CD4-positive, alpha-beta T cell treated with Interferon alpha-2 for 1 hour (primary cell): ENCODE measurements at places on chromosomes 1 and 21.
A peak's percentile ranks its signal among the peaks of the same experiment; 100 is the strongest.

- no peak for DNase-seq
These were observed 250.8 kb downstream of the FOXD2 start for GRCh38 chr1:47688461-47689296.

DNA sequence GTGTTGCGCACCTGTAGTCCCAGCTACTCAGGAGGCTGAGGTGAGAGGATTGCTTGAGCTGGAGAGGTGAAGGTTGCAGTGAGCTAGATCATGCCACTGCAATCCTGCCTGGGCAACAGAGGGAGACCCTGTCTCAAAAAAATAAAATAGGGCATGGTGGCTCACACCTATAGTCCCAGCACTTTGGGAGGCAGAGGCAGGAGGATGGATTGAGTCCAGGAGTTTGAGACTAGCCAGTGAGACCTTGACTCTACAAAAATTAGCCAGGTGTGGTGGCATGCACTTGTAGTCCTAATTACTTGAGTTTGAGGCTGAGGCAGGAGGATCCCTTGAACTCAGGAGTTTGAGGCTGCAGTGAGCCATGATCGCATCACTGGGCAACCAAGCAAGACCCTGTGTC lies 9.7 kb downstream of the RPL11 start:
- no peak for DNase-seq

DNA sequence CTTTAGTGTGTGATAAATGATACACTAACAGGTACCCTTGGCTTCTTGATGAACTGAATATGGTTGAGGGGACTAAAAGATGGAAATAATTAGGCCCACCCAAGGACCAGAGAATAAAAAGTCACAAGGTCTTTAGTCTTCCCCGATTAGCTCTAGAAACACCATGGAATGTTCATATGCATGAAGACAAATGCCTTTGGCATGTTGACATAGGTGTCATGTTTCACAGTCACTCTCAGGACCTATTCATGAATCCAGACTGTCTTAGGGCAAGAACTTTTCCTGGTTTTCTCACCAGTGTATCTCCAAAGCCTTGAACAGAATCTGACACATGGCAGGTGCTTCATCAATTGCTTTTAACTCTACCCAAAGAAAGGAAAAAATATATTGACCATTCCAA lies 412.8 kb downstream of the AJAP1 start:
- DNase-seq = no peak

DNA sequence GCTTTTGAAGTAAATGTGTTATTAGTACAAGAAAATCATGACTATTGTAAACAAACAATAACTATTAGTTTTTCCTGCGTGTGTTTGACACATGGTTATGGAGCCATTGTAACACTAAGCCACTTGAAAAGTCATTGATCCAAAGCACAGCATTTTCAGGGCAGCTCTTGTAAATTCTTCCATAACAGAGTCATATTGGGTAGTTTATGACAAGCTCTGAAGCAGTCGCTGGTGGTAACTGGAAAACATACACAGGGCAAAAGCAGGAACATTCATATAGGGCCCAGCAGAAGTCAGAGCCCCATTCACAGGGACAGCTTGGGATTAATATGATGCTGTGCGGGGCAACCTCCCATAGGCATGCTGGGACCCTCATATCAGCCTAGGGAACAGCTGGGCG lies 483.2 kb upstream of the PTBP2 start:
- DNase-seq = no peak

DNA sequence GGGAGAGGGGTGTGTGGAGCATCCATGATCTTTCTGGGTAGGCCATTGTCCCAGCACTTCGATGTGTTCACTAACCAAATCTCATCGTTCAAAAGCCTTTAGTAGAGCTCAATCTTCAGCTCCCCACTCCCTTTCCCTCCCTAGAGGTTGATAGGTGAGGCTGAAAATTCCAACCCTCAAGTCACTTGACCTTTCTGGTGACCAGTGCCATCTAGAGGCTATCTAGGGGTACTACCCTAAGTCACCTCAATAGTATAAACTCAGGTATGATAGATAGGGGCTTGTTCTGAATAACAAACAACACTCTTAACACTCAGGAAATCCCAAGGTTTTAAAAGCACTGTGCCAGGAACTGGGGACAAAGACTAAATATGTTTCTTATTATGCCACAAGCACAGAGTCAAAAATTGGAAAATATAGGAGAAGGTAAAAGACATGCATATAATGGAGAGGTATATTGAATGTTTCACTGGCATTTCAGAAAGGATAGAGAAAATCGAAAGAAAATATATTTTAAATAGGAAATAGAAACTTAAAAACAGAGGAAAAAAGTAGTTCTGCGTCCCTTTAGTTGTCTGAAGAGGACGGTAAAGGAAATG lies 42.9 kb upstream of the CD53 start:
- peak; percentile 75 for DNase-seq

DNA sequence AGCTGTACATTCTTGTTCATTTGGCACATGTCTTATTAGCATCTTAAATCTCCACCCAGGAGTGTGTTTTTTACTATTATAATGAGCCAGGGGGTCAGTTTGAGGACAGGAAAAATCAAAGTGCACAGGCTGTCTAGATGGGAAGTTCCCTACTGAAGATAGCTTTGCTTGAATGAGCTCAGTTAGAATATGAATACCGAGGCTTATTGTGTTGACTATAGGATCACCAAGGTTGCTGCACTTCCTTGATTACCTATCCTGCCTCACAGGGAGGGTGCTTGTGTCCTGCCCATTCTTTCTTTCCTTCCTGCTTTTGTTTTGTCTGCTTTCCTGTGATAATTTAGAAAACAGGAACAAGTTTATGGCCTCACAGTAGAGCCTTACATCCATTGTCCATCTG lies 16.3 kb downstream of the PHGDH start:
- no peak for DNase-seq

- DNase-seq = peak; percentile 46
These were observed 57.3 kb upstream of the EFHD2 start for GRCh38 chr1:15352128-15352957.

DNA sequence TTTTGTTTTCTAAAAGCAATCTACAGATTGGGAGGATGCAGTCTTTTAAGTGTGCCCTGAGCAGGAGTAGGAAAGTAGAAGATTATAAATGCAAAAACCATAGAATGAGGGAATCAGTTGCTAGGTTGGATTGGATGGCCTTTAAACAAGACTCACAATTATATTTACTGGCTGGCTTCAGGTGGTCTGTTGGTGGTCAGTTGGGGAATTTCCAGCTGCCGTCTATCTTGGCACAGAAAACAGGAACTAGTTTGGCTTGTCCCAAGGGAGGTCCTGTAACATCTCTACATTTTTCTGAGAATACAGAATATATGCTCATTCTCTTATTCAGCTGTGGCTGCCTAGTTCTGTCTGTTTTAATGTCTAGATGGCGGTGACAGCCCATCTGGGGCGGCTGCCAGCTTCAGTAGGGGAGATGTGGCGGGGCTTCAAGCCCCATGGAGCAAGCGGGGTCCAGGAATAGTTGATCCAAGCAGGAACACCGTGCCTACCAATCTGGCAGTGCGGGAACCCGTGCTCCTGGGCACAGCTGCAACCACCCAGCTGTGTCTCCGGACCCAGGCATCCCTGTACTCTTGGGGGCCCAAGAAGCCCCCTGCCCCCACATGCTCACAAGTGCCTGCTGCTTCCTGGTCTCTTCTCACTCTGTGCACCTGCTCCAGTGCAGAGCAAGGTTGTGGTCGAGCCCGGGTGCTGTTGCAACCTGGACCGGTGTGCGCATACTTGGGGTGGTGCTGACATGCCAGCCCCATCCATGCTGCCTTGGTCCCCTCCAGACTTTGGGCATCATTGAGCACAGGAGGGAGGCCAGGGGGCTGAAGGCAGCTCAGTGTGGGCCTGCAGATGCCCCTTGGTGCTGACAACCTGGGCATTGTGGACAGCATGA lies 1182.6 kb downstream of the AMY1C start:
- no peak for DNase-seq
